Right lung (tissue), 10 donors: ENCODE measurements at places on chromosomes 1 and 21. TPM values are rescaled to one million over a fixed set of nuclear protein-coding genes. Genes with fewer than 3 reads are reported as not detected.

GRCh38 chr1:181783208-181783607 is 278.3 kb downstream of the ZNF648 start:
- no peak for DNase-seq

Gene RCAN1
- polyA plus RNA-seq: 20.9 TPM

Gene MYBPH
- 0.09 TPM for polyA plus RNA-seq

Gene LRRC53
- polyA plus RNA-seq: not detected

- no peak for DNase-seq
Measured at GRCh38 chr1:159835356-159835755, 8.7 kb downstream of the SLAMF8 start.

- DNase-seq: no peak
Measured at GRCh38 chr1:13855554-13855953, 155.6 kb downstream of the PRDM2 start.

- no peak for DNase-seq
Measured at GRCh38 chr1:208450958-208451357, 206.8 kb upstream of the PLXNA2 start.

Gene POFUT2
- polyA plus RNA-seq: 41.6 TPM

Gene PTGER3
- polyA plus RNA-seq: 0.41 TPM

- no peak for DNase-seq
Measured at GRCh38 chr1:175067362-175068106, at the start of gene TNN. TSS of gene TNN (plus strand) at chr1:175067833. CDS start at chr1:175077419, 9,586 bp downstream.

DNA sequence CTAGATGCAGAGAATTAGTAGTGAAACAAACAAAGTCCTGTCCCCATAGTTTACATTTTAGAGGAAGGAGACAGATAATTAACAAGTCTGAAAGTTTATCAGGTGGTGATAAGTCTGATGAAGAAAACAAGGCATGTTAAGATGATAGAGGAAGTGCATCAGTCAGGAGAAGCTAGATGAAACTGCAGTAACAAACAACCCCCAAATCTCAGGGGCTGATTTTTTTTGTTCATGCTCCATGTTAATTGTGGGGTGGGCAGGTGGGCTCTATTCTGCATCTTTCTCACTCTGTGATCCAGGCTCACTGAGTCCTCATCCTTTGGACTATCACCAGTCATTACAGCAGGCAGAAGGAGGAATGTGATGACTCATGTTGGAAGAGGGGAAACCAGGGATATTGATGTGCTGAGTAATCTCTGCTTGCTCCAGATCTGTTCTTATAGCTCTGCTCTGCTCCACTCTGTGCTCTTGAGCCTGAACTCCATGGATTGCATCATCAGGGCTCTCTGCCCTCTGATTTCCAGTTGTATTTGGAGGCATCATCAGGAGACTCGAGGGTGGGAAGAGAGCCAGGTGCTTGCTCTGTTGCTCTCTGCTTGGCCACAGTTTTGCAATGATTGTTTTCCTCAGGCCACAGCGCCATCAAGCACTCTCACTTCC is 166.9 kb downstream of the IER5 start:
- no peak for DNase-seq

DNA sequence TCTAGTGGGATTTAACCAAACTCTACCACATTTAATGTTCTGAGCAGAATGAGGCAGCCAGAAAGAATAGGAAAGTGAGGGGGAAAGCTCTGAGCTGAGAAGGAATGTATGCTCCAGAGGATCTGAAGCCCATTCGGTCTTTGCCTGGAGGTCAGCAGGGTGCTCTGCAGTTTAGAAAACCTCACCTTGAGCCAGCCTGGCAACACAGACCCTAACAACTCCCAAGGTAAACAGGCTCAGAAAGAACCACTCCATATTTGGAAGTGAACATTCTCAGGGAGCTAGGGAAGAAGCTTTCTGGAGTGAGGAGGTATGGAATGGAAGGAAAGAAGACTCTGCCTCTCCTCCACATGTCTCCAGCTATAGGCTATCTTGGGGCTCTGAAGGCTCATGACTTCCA is 398.8 kb downstream of the SEC16B start:
- no peak for DNase-seq

Gene CD160
- polyA plus RNA-seq: 1.6 TPM

DNA sequence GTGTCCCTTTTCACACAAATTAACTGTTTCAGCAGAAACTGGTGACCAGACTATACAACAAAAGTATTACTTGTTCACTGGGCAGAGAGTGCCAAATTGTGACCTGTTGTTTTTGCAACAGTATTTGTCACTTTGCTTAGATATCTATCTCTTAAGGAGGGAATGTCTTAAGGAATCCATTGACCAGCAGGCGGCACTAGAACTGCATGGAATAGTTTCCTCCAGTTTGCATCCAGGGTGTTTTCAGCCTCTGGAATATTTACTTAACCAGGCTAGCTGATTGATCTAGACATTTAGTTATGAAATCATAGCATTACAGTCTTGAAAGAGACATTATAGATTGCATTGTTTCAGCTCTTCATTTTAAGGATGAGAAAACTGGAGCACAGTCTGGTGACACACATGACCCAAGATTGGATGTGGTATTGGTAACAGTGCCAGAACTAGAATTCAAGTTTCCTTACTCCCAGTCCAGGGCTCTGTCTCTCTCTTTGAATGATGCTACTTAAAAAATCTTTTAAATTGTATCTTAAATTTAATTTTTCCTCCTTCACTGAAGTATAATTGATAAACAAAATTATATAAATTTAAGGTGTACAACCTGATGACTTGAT is 16.9 kb downstream of the RPTN start:
- DNase-seq: peak; percentile 24

GRCh38 chr1:5915587-5916571 is 76.3 kb downstream of the NPHP4 start:
- DNase-seq: no peak

- DNase-seq: no peak
Measured at GRCh38 chr1:43059640-43060574, 101.2 kb upstream of the SLC2A1 start.

DNA sequence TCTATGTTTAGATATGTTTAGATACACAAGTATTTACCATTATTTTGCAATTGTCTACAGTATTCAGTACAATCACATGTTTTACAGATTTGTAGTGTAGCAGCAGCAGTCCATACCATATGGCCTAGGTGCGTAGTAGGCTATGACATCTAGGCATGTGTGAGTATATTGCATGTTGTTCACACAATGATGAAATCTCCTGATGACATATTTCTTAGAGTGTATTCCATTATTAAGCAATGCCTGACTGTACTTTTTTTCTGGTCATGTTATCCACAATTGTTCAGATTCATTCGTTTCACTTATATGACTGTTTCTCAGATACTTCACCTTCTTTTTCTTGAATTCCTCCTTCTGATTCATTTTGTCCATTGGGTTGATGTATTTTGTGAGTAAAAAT is 9.9 kb upstream of the BACE2 start:
- DNase-seq: no peak

- no peak for DNase-seq
Measured at GRCh38 chr1:150753416-150753815, 12.2 kb downstream of the CTSS start.

DNA sequence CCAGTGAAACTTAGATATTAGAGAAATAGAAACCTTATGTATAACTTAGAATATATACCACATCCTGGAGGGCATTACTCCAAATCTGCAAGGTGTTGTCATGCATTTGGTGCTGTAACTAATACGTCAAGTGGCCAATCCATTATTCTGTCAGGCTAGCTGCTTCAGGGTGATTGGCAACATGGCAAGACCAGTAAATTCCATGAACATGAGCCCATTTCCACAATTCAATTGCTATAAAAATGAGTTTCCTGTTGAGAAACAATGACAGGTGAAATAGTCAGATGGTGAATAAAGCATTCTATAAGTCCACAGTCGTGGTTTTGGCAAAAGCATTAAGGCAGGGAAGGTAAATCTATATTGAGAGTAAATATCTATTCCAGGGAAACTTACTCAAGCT is 566.0 kb downstream of the ADGRL2 start:
- no peak for DNase-seq

GRCh38 chr1:69534829-69535228 is 32.9 kb upstream of the LRRC7 start:
- DNase-seq: no peak

DNA sequence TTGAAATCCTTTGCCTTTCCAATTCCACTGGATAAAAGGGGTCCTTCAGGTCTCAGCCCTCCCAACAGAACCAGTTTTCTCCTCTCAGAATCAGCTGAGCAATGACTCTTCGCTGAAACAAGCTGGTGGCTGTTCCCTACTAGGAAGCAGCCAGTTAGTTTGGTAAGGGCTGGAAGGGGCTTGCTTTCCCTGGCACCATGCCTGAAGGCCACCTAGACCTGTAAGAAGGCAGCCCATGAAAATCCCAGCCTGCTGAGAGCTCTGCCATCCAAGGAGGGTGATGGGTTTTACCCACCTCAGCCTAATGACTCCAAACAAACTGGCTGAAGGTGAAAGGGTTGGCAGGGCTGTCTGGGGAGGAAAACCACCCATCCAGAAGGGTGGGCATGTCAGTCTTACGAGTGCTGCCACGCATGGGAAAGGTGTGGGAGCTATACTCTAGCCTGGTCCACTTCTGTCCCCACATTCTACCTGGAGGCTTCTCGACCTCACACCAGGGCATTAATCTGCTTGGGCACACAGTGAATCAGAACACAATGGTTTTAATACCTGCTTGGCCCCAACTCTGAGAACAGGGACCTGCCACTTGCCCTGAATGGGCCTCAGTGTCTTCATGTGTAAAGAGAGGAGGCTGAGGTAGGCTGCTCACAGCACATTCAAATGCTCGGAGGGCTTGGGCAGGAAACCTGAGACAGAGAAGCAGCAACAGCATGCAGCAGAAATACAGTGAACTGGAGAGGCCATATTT is 53.0 kb downstream of the CD46 start:
- DNase-seq: no peak

Gene MYOG
- 20.2 TPM for polyA plus RNA-seq

Gene ADAMTS4
- 2.2 TPM for polyA plus RNA-seq

DNA sequence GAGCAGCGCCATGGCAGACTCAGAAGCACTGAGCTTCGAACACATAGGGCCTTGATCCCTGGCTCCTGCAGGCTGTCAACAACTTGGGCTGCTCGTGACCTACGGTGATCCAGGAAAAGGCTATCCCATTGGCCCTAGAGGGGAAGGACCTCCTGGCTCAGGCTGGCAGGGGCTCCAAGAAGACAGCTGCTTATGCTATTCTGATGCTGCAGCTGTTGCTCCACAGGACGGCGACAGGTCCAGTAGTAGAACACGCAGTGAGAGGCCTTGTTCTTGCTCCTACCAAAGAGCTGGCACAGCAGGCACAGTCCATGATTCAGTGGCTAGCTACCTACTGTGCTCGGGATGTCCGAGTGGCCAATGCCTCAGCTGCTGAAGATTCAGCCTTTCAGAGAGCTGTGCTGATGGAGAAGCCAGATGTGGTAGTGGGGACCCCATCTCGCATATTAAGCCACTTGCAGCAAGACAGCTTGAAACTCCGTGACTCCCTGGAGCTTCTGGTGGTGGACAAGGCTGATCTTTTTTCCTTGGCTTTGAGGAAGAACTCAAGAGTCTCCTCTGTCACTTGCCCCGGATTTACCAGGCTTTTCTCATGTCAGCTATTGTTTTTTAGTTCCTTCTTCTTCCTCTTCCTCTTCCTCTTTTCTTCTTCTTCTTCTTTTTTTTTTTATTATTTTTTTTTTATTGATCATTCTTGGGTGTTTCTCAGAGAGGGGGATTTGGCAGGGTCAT is 18.9 kb downstream of the ITLN2 start:
- no peak for DNase-seq

Gene KRTAP21-2
- not detected for polyA plus RNA-seq

GRCh38 chr1:244955661-244956060 is 91.3 kb upstream of the HNRNPU start:
- no peak for DNase-seq

GRCh38 chr1:202282025-202282371 is 59.7 kb downstream of the UBE2T start:
- peak; percentile 81 for DNase-seq

DNA sequence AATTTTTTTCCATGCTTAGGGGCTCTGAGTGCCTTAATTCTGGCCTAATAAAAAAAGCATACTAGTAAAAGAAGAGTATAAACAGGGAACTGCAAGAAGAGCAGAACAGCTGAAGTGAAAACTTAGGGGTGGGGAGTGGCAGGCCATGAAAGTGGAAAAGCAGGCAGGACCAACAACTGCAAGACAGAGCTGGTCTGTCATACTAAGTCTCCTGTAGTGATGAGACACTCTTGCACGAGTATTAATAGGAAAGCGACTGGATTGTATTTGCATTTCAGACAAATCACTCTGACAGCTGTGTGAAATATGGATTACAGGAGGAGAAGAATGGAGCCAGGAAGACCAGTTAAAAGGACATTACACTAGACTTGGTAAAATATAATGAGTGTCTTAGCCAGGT is 449.9 kb downstream of the NUF2 start:
- no peak for DNase-seq

DNA sequence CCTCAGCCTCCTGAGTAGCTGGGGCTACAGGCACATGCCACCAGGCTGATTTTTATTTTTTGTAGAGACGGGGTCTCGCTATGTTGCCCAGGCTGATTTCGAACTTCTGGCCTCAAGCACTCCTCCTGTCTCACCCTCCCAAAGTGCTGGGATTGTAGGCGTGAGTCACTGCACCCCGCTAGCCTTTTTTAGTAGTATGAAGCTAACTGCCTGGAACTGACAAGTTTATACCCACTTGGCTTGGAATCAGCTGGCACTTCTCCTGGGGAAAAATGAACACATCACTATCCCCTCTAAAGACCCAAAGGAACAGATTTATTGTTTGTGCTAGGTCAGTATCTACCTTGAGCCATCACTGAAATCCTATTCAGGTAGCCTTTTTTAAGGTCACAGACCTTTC is 19.0 kb downstream of the TMEM63A start:
- no peak for DNase-seq
